A549 treated with dexamethasone at 1 μM for 4 hours (cell line): ENCODE measurements at places on chromosomes 4 and X. TPM values are rescaled to one million over a fixed set of nuclear protein-coding genes. Genes with fewer than 3 reads are reported as not detected.

The CISD2 gene
- 36.8 to 41.3 TPM (median 39.0 TPM) in 5 replicates for total RNA-seq

The GAGE12F gene
- not detected in 5 replicates for total RNA-seq

The PGAM4 gene
- 0.34 to 0.67 TPM (median 0.37 TPM) in 5 replicates for total RNA-seq

The VCX gene
- total RNA-seq, result 0.13 TPM in 1 of 5 replicates, not detected in the others

The TLR10 gene
- total RNA-seq, result 0.02 to 0.08 TPM (median 0.03 TPM) in 4 of 5 replicates, not detected in the other

The PPP4R3C gene
- total RNA-seq, result not detected in 5 replicates
